ENCODE measurements at places on chromosomes 16 and 17.

DNA sequence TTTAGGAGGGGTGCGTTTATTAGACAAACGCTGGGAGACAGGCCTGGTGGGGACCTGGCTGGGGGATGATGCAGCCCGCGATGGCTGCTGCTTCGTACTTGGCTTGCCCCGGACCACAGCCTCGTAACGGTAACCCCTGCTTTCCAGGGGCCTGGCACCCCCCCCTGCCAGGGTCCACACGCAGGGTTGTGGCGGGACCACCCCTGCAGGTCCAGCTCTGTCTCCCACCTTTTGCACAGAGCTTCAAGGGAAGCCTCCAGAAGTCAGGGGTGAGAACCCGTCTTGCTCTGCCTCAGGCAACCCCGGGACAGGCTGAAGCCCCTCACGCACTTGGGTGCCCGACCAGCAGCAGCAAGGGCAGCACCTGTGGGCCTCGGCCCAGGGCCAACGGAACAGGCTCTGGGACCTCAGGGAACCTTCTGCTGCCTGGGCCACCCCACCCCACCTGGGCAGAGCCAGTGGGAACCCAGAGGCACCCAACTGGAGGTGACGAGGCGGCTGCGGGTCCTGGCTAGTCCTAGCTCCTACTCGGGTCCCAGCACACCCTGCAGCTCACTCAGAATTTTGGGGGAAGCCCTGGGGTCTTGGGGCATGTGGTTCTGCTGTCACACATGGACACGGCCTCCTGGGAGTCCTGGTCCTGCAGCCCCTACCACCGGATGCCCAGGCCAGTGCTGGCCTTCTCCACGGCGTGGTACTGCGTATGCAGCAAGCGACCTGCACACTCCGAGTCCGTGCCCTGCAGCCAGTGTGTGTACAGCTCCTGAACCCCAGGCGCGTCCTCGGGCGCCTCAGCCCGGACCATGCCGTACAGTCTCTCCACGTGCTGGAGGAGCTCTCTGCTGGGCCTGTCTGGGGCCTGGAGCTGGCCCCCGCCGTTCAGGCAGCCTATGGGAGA, 3.1 kb downstream of the HAGHL start:
- DNase-seq: no peak

DNA sequence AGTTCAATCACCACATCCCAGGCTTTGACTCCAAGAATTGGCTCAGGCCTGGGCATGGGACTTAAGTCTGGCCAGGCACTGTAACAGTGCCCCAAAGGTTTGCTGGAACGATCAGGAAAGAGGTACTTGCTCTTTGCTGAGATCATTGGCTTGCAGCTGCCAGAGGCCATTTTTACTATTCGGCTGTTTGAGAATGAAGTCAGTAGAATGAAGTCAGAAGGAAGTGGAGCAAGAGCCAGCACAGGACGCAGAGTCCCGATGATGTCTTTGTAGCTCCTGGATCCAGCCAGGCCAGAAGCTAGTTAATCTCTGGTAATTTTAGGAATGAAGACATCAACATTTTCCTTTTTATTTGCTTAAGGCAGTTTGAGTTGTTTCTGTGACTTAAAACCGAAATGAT, 195.5 kb downstream of the RAB11FIP4 start:
- DNase-seq: no peak

GRCh38 chr17:66976781-66977201, 12.3 kb downstream of the CACNG4 start:
- DNase-seq: no peak

- DNase-seq: no peak
Observed at GRCh38 chr17:45666641-45667040, 117.5 kb upstream of the CRHR1 start.

- DNase-seq: no peak
Observed at GRCh38 chr17:10499950-10500349, 18.4 kb downstream of the MYH1 start.

DNA sequence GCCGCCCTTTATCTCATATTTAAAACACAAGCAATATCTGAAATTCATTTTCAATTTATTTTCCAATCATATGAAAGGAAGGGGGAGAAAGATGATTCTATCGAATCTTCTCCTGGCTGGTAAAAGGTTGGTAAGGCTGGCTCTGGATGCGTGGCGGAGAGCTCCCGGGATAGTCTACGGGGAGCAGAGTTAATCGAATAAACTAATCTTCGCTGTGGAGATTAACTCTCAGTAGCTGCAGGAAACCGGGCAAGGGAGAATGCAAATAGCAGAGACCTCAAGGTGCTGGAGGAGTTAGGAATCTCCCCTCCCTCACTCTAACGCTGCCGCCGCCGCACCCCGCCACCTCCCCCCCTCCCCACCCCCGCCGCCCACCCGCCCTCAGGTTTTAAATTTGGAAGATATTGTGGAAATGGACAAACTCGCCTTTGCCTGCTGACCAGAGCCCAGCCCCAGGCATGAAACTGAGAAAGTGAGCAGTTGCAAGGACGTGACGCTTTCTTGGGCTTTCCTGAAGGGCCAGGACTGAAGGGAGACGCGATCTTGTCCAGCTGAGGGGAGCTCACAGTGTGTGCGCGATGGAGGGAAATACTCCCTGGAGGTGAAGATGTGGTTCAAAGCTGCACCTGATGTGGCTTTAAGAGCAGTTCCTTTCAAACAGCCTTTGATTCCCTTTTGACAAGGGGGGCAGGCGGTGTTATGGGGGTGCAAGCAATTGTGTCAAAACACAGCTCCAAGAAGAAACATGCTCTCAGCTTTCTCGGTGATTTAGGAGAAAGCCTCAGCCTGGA, 308.2 kb upstream of the IRX3 start:
- DNase-seq: no peak
